Stimulated activated CD8-positive, alpha-beta memory T cell treated with anti-CD3 and anti-CD28 coated beads, Interleukin-7, amount 100 ng/mL, for 24 hours (primary cell): ENCODE measurements at places on chromosomes 7 and 10.

- no peak for DNase-seq
These were observed 50.9 kb downstream of the AFAP1L2 start for GRCh38 chr10:114353383-114353782.

- DNase-seq, result no peak
These were observed 32.1 kb downstream of the CRCP start for GRCh38 chr7:66146701-66147100.

GRCh38 chr7:28990200-28990960, 32.2 kb upstream of the TRIL start:
- no peak for DNase-seq

- no peak for DNase-seq
These were observed 611.3 kb upstream of the GALNT17 start for GRCh38 chr7:70520611-70521010.

DNA sequence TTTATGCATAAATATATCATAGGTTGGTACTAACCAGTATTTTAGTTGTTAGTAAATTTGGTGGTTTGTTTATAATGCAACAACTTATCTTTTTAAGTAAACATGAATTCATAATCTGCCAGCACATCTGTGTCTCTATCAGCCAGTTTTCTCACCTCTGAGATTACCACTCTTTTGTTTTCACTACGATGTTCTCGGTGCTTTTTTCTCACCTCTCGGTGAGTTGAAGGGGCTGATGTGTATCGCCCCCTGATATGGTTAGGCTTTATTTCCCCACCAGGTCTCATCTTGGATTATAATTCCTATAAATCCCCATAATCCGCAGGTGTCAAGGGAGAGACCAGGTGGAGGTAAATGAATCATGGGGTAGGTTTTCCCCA, 114.1 kb downstream of the CAMK1D start:
- no peak for DNase-seq

GRCh38 chr7:18511351-18512140, 16.0 kb downstream of the HDAC9 start:
- DNase-seq, result no peak

DNA sequence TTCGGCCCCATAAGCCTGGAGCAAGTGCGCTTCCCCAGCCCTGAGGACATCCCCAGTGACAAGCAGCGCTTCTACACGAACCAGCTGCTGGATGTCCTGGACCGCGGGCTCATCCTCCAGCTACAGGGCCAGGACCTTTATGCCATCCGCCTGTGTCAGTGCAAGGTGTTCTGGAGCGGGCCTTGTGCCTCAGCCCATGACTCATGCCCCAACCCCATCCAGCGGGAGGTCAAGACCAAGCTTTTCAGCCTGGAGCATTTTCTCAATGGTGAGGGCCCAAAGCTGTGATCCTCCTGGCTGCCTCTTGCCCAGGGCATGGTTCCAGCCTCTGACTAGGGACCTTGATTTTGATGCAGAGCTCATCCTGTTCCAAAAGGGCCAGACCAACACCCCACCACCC, 10.1 kb downstream of the IRF5 start:
- no peak for DNase-seq

DNA sequence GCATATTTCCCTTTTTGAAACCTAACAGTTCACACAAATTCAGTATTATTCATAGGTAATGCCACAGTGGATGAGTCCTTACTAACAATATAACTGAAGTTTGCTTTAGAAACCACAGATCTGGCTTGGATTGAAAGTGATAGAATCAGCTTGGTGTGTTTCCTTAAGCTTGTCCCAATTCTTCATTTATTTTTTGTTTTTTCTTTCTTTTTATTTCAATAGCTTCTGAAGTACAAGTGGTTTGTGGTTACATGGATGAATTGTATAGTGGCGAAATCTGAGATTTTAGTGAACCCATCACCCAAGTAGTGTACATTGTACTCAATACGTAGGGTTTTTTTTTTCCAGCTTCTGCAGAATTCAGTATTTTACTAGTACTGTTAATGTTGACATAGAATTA, 518.2 kb upstream of the SEMA3D start:
- no peak for DNase-seq

- no peak for DNase-seq
These were observed 10.3 kb downstream of the SEC31B start for GRCh38 chr10:100509241-100509840.

- no peak for DNase-seq
These were observed 41.2 kb downstream of the LRRC18 start for GRCh38 chr10:48898426-48898825.

GRCh38 chr10:121596689-121597503, 1.3 kb downstream of the FGFR2 start:
- no peak for DNase-seq

- DNase-seq, result no peak
These were observed 84.3 kb upstream of the CACNA2D1 start for GRCh38 chr7:82527851-82528250.

DNA sequence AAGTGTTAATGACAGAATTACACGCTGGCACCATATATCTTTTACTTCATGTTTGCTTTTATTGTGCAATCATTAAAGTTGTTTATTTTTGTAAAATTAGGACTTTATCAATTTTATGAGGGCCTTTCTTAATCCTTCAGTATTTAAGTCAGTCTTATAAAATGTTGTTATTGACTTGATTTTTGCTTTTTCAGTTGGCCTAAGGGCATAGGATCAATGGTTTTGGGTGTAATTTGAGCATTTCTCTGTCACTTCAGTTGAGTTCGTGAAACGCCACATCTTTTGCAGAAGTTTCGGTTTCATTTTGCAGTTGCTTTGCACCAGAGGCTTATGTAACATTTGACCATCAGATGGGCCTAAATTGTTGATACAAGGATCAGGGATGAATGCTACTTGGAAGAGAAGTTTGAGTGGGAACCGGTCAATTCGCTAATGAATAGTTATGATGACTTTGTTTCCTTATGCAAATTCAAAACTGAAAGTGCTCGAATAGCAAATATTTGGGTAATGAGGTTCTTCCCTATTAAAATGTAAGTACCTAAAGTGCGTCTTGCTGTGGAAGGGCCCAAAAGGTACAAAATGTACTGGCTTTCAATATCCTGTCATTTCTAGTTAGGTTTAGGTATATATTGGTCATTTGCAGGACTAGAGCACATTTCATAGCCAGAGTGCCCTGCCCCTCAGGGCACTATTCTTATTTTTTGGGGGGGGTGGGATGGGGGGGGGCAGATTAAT, 340.9 kb downstream of the LRMDA start:
- DNase-seq, result no peak

DNA sequence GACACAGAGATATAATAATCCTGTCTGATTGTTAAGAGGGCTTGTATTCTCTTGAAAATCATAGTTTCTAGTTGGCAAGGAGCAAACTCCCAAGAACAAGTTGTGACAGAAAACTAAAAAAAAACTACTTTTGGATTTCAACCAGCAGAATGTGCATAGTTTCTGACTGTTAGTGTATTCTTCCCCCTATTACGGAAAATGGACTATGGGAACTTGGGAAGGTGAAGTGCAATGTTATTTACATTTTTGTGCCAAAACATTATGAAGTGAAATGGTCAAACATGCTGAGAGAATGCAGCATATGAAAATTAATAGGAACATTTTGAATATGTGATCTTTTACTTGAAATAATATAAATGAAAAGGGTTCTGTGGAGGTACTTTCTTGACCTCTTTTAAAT, 660.8 kb downstream of the SUGCT start:
- no peak for DNase-seq

DNA sequence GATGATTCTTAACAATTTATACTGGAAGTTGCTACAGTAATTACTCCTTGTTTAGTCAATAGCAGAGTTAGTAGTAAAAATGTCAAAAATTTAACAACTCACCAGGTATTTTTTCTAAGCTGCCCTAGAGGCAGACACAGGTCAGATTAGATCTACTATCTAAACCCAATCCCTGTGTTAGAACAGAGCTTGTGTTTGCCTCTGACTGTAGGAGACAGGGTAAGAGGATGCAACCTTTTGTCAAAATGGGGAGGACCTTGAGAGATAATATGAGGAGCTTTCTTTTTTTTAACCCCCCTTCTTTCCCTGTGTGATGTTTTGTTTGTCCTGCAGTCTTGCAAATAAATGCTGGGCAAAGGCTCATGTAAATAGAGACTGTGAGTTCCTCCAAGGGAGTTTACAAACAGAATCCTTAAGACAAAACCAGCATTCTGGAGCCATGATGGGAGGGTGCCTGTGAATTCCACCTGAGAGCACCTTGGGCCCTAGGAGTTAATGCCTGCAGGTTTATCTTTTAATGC, 353.1 kb downstream of the GATA3 start:
- no peak for DNase-seq

- no peak for DNase-seq
These were observed 165.8 kb downstream of the LRRC4 start for GRCh38 chr7:127865466-127865865.

GRCh38 chr10:27030060-27030459, 70.2 kb downstream of the ANKRD26 start:
- no peak for DNase-seq

GRCh38 chr7:29039821-29040578, 81.9 kb upstream of the TRIL start:
- DNase-seq, result no peak

DNA sequence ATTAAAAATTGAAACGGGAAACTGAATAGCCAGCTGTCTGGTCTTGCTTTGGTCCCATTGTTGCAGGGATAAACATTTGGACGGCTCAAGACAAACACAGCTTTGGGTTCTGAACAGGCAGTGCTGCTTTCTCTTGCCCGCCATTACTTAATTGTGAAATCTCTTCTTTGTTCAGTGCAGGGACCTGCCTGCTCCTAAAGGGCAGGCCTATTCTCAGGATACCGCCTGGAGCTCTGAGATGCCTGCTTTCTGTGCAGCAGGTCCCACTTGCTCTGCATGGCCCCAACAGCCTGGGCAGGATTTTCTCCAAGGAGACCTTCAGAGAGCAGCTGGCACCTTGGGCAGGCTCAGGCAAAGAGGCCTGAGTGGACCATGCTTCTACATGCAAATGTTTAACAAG, 237.6 kb downstream of the KCNMA1 start:
- no peak for DNase-seq

DNA sequence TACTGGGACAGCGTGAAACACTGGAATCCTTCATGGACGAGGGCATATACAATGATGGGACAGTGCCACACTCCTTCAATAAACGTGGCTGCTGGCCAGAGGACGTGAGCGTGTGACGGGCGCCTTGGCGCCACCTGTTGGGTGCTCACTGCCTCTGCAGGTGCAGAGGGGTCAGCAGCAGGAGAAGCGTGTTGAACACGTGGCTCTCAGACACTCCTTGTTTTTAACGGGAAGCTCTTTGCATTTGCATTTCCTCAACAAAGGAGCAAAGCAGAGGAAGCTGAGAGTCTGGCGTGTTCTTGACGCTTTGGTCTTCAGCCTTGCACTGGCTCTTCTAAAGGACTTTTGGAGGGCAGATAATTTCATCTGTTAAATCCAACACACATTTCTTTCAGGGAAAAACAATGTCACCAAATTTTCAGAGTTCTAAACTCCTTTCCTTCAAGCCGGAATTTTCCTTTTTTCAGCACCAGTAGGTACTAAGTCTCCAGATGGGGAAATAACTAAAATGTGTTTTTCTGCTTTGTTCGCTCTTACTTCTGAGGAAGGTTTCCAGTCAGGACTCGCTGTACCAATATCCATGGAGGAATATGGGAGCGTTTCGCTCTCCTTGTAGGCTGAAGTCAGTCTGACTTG, 2.9 kb upstream of the GET4 start:
- peak; percentile 43 for DNase-seq

DNA sequence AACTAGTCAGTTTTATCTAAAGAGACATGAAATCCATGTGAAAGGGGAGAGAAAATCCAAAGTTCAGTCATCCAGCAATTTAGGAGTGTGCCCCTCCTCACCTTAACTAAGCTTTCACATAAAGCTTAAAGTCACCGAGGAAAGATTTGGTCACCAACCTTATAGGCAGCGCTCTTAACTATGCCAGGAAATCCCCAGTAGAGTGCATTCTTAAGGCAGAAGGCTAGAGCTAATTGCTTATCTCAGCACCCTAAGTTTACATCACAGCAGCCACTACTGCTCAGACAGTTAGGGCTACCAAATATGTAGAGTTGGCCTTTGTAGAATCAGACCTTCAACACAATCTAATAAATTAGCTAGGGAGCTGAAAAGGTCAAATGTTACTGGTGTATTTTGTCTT, 47.9 kb downstream of the MTPN start:
- no peak for DNase-seq

GRCh38 chr7:4738711-4739527, 36.5 kb upstream of the AP5Z1 start:
- DNase-seq, result no peak

- no peak for DNase-seq
These were observed 45.5 kb downstream of the DPYSL4 start for GRCh38 chr10:132232023-132232951.

DNA sequence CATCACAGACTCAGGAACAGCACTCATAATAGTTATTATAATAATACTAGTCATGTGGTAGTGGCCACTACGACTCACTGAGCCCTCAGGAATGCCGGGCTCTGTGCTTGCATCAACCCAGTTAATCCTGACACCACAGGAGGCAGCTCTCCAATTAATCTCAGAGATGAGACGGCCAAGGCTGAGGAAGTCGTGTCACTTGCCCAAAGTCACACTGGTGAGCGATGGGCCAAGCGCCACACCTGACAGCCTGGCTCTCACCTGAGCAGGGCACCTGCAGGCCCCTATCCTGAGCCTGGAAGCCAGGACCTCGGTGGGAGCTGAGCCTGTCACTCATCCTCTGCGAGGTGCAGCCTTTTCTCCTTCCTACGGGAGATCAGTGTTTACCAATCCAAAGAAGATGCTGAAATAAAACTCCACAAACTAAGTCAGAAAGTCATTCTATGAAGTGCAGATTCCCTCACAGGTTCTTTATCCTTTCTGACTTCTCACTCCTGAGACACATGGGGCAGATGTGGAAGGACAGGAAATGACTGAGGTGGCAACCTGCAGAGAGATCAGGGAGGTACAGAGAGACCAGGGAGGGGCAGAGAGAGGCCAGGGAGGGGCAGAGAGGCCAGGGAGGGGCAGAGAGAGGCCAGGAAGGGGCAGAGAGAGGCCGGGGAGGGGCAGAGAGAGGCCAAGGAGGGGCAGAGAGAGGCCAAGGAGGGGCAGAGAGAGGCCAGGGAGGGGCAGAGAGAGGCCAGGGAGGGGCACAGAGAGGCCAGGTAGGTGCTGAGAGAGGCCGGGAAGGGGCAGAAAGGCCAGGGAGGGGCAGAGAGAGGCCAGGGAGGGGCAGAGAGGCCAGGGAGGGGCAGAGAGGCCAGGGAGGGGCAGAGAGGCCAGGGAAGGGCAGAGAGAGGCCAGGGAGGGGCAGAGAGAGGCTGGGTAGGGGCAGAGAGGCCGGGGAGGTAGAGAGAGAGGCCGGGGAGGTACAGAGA, 38.5 kb downstream of the VIPR2 start:
- no peak for DNase-seq
